CD4-positive, alpha-beta T cell treated with Interleukin-21 for 1 hour (primary cell): ENCODE measurements at places on chromosomes 12 and 14.

GRCh38 chr12:77888611-77889010 lies 57.9 kb downstream of the NAV3 start:
- no peak for DNase-seq

DNA sequence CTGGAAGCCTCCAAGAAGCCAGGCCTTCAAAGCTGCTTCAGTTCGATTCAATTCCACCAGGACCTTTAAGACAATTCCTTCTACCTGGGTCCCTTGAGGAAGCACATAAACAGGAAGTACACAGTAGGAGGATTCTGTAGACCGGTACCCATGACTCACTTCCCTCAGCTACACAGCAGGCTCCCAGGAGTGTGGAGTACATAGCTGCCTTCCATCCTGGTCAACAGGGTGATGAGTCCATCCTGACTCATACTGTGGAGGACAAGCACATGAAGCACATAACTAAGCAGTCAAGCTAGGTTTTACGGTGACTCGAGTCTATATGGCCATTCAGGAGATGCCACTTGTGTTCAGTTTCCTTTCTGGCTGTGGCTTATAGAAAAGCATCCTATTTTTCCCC lies 197.6 kb upstream of the RBM19 start:
- no peak for DNase-seq

DNA sequence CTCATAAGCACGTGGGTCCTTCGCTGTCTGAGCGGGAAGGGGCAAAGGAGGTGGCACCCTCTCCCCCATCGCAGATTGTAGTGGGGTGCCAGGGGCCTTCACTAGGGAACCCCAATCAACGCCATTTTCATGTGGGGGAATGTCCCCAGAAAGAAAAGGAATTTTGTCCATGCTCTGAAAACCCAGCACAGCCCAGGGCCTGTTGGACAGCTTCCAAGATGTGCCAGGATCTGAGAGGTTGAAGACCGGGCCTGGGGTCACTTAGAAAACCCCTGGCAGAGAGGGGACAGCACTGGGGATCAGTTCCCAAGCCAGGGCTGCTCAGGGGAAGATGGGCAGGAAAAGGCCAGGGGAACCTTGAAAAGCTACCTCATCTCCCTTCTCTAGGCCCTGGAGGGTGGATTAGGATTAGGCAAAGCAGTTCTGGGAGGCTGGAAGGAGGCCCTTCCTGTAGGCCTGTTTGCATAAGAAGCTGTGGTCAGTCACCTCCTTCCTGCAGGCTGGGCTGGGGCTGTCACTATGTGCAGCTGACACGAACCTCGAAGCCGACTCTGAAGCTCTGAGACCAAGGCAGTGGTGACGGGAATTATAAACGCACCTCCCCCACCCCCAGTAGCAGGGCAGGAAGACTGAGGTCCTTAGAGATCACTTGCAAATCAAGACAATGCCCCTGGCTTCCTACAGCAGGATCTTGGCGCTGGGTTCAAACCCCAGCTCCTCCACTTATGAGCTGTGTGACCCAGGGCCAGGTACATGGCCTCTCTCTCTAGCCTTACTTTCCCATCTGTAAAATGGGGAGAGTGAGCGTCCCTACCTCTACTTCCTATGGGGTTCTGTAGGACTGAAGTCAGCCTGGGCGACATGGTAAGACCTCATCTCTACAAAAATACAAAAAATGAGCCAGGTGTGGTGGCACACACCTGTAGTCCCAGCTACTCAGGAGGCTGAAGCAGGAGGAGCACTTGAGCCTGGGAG lies 29.0 kb downstream of the TESC start:
- no peak for DNase-seq

DNA sequence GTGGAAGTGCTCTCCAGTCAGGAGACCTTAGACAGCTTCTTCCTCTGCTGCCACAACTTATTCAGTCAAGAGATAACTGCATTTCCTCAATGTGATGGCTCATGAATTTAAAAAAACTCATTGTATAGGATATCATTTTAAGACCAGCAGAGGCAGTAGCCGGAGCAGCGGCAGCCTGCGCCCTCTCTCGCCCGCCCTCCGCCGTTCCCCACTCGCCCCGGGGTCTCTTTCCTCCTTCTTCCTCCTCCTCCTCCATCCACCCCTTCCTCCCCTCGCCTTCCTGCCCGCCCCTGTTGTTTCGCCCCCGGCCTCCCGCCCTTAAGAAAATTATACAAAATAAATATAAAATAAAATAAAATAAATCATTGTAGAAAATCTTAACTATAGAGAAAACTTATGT lies 687.6 kb downstream of the FLRT2 start:
- DNase-seq, result no peak

DNA sequence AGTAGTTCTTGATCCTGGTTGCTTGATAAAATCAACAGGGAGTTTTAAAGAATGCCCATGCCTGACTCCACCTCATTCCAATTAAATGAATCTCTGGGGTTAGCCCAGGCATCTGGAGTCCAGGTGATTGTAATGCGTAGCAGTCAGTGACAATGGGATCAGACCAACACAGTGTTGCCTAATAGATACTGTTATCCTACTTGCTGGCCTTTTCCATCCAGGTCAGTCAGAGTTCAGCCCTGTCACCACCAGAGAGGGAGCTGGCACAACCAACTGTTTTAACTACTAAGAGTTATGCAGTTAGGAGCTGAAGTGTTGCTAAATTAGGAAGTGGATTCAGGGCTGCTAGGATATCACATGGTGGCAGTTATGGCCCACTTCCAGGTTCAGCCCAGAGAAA lies 107.1 kb downstream of the GPR135 start:
- DNase-seq, result no peak

DNA sequence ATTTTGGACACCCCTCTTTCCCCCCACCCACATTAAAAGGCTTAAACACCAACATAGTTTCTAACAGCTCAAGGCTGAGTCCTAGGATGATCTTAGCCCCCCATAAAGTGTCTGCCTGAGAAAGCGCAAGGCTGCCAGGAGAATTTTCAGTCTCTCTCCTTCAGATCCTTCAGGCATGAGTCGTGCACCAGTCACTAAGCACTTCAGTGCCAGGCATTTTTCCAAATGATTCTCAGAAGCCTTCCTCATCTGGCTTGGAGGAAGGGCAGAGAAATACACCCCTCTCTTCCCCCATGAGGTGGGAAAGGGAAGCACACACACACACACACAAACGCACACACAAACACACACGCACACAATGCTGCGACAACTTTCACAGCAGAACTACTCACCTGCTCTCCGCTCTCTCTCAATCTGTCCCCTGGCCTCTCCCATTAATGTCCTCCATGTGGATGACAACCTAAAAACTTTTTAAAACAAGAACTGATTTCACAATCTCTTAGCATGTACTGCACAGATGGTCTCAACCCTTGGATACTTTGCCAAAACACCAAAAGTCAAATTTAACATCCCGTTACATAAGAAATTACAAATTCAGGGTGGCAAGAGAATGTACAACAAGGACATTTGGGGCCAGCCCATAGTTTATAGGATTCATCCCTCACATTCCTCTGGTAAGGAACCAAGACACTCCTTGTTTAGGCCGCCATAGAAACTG lies 49.8 kb downstream of the CKAP4 start:
- DNase-seq, result no peak

DNA sequence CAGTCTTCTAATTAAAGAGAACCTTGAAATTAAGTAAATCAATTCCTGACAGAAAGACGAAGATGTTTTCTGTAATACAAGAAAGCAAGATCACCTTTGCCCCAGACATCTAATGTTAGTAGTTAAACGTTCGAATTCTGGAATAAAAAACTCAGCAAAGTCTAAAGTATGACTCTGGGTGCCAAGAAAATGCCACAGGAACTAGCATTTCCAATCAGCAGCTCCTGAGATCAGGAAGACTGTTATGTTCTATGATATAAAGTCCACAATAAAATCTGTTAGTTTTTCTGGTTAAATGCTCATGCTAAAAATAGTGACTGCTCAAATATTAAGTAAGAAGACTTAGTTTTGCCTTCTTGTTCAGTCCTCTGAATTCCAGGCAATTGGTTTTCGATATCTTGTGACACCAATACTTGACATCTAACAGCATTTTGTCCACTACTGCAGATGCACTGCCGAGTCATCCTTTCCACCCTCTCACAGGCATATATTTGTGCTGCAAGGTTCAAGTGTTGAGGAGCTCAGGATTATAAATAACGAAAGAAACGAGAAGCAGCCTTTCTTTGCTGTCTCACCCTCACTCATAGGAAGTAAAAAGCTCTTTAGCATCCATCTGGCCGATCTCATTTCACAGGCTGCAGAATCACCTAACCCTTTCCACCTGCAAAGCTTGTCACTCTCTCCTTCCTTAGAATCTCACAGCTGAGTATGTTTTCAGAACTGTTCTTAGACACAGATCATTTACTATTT lies 32.0 kb downstream of the SSH1 start:
- no peak for DNase-seq

GRCh38 chr14:90607141-90607540 lies 209.1 kb downstream of the TTC7B start:
- DNase-seq, result no peak
